ENCODE measurements at places on chromosomes 11 and 22.

- DNase-seq: no peak
These were observed 5.8 kb downstream of the MS4A12 start for GRCh38 chr11:60498399-60498798.

- DNase-seq: no peak
These were observed 283.1 kb upstream of the CCDC90B start for GRCh38 chr11:83569134-83569805.

DNA sequence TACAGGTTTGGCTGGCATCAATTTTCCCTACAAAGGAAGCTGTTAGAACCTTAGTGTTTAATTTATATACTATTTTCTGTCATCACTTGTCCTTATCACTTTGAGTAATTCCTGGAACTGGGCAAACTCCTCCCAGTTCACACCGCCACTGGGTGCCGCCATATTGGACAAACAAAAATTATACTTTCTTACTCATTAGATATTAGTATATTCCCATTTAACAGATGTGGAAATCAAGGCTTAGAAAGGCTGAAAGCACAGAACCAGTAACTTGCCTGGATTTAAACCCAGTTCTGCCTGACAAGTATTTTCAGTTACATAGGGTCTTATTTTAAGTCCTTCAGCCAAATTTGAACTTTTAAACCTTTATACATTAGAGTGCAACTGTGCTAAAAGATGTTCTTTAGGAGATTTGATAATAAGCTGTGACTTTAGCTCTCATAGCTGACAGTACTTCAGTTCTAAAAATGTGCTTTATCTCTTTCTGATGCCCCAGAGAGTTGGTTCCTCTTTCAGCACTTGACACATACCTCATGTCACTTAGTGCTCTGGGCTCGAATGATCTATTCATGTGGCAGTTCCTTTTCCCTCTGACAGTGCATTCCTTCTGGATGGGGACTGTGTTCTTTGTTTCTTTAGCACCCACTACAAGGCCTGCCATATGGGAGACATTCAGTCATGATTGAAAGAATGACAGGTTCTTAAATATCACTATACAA lies 25.4 kb downstream of the COA4 start:
- DNase-seq: no peak

GRCh38 chr11:12117611-12118010 lies 7.2 kb downstream of the MICAL2 start:
- DNase-seq: no peak

DNA sequence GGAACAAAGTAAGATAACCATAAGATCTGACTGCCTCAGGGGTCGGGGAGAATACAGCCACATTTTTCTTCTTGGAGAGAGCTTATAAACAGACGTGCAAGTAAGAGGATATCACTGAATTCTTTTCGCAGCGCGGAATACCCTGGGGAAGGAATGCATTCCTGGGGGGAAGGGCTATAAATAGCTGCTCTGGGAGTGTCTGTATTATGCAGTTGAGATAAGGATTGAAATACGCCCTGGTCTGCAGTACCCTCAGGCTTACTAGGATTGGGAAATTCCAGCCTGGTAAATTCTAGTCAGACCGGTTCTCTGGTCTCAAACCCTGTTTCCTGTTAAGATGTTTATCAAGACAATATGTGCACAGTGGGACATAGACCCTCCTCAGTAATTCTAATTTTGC lies 1491.7 kb upstream of the RAG2 start:
- no peak for DNase-seq
